ENCODE measurements at places on chromosomes 4 and X.

GRCh38 chr4:156957556-156957955 lies 14.0 kb downstream of the PDGFC start:
- DNase-seq = no peak

- DNase-seq = no peak
Observed at GRCh38 chr4:149980121-149980682, 98.0 kb upstream of the DCLK2 start.

- no peak for DNase-seq
Observed at GRCh38 chr4:36133658-36134057, 110.7 kb downstream of the ARAP2 start.

- no peak for DNase-seq
Observed at GRCh38 chr4:126209147-126209546, 894.4 kb downstream of the FAT4 start.

GRCh38 chrX:39029221-39029620 lies 228.0 kb downstream of the MID1IP1 start:
- DNase-seq = no peak

- DNase-seq = no peak
Observed at GRCh38 chrX:103157496-103158316, 57.2 kb upstream of the BEX4 start.

DNA sequence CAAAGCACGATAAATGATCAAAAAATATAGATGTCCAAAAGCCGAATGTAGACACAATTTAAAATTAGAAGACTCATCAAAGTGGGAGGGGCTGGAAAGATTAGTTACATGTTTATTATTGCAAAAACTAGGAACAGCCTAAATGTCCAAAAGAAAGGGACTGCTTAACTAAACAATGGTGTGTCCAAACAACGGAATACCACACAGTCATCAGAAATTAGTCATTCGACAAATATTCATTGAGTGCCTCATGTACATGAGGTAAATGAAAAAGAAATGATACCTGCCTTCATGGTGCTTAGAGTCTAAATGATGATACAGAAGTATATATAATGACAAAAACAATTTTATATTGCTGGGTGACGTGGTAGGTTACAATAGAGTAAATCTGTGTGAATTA lies 139.7 kb downstream of the MAML3 start:
- no peak for DNase-seq

DNA sequence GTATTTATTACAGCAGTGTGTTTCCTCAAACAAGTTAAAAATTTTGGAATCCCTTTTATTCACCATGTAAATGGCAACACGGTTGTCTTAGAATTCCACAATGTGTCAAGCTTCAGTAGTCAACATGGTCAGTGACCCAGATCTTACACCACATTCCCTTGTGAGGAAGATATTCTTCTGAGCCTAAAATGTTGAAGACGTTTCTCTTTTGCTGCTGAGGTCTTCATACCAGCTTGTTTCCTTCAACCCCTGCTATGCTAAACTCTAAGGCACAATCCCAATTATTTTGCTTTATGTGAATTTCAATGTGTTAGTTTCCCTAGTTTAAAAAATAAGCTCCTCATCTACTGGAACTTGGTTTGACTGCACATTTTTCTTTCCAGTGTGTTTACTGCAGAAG lies 17.6 kb upstream of the LDB2 start:
- DNase-seq = no peak

DNA sequence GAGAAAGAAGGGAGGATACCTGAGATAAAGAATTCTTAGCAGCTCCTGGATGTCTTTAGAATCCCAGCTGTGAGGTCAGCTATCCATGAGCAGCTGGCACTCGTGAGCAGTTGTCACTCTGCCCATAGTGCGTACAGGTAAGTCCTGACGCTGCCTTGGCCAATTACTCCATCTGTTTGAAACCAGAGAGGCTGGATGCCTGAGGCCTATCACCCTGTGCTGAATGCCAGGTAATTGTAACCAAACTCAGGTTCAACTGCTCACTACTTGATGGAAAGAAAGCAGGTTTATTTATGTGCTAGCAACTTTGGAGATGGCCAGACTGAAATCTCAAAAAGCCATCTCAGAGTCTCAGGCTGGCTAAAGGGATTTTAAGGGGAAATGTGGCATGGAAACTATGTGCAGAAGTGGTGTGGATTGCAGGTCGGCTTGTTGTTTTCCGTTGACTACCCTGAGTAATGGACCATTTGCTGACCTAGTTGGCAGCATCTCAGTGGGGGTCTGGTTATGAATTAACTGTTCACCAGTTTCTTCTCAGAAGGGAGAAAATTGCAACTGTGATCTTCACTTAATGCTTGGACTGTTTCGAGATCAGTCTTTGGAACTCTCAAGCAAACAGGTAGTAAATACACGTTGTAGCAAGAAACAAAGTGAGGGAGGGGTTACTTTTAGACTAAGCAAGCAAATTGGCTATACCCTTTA lies 1614.0 kb upstream of the PCDH10 start:
- DNase-seq = no peak

DNA sequence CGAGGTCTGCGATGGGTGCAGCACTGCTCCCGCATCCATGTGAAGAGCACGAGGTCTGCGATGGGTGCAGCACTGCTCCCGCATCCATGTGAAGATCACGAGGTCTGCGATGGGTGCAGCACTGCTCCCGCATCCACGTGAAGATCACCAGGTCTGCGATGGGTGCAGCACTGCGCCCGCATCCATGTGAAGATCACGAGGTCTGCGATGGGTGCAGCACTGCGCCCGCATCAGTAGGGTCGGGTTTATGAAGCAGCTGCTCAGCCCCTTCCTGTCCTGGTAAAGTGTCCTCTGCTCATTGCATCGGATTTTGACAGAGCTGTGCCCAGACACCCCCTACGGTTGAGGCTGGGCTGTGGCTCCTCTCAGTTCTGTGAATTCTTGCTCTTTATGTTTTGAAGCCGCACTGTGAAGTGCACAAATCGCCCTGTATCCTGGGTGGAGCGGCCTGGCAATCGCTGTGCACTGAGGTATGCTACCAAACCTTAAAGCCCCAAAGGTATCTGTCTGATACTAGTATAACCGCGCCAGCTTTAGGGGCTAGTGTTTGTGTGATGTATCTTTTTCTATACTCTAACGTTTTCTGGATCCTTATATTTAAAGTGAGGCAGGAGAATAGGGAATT lies 98.7 kb downstream of the CPZ start:
- DNase-seq = no peak

- peak; percentile 28 for DNase-seq
Observed at GRCh38 chr4:74632634-74633033, 161.7 kb downstream of the BTC start.

DNA sequence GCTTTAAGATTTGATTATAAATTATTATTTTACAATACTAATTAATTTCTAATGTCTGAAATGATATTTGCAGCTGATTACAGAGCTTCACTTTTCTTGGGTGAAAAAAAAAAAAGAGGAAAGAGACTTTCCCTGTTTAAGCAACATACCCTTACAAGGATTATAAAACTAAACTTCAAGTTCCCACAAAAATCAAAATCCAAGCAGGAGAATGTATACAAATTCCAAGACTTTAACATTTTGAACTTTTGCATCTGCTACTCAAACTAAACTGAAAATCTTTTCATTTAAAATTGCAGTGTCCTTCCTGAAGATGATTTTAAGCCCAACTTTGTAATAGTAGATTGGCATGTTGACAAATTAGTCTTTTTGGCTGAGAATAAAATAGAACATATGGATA lies 742.4 kb upstream of the INTU start:
- DNase-seq = no peak

DNA sequence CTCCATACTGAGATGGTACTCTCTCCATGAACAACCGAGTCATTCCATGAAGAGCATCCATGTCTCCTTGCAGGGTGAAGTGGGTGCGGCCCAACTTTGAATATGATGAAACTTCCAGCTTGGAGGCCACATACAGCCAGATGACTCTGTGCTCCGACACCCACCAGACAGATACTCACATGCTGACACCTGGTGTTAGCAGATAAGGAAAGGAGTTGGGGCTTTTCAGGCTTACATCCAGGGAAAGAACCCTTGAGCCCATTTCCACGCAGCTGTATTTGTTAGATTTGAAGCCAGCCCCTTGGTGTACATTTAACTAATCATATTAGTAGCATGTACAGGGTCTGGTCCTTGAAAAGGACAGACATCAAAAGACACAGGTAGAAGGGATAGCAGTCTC lies 62.1 kb upstream of the PRRG3 start:
- no peak for DNase-seq

GRCh38 chr4:20421603-20421985 lies 169.9 kb downstream of the SLIT2 start:
- no peak for DNase-seq

DNA sequence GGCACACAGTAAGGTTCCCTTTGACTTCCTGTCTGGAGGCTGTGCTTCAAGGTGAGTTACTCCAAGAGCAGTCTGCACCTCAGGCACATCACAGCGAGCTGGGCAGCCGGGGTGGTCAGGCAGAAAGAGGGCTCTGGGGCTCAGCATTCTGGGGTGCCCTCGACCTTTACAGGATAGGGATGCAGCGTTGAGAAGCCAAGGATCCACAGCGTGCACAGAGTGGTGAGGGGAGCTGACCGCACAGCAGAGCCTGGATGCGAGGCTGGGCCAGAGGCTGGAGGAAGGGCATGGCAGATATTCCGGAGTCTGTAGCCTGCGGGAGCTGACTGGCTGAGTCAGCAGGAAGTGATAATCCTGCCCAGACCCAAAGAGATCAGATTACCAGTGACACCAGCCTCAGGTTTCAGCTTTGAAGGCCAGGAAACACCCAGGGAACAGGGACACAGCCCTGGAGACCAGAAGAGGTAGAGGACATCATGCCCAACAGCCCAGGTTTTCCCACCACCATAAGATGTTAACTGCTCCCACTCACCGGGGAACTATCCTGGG lies 38.4 kb upstream of the PDLIM3 start:
- no peak for DNase-seq

DNA sequence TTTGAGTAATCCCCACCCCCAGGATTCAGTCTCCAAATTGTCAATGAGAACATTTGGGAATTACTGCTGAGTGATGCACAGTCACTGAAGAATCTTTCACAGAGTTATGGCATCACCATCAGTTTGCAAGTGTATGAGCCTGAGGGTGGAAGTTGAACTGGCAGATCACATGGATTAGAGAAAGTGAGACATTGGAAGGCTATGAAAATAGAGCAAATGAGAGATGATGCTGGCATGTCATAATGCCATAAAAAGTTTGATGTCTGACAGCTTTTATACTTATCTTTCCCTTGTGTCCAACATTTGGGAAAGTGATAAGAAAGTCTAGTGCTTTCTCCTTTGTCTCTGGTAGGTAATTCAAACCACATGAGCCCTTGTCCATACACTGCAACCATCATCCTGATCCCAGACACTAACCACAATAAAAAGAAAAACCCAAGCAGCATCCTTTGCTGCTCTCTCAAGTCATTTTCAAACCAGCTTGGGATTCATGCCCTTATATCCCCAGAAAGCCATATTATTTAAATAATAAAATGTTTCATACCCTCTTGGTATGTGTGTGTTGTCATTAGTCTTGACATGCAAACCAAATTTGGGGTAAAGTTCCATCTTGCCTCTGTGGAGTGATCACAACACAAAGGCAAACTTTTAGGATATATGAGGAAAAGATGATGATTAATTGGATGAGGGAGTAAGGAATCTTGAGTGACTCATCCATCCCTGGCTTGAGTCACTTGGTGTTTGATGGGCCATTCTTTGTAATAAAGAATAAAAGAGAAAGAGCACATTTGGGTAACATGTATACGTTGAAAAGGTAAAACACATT lies 438.9 kb downstream of the GRXCR1 start:
- no peak for DNase-seq

- no peak for DNase-seq
Observed at GRCh38 chrX:3509934-3510333, 163.5 kb upstream of the MXRA5 start.

DNA sequence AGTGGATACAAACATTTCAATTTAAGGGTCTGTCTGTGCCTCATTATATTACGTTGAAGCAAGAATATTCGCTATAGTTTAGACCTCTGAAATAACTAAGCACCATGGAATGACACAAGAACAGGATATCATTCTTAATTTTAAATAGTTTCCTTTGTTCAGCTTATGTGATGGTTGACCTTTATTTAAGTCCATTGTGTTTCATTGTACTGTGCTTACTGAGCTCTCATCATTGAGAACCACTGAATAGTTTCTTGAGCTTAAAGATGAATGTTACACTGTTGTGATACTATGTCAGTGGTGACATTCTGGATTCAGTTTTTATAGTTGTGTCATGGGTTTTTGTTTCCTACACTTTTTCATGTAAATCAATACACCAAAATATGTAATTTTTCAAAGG lies 239.3 kb downstream of the RPA4 start:
- no peak for DNase-seq

GRCh38 chrX:16185725-16186136 lies 18.4 kb downstream of the MAGEB17 start:
- no peak for DNase-seq

GRCh38 chrX:64398088-64398487 lies 2.8 kb upstream of the MTMR8 start:
- no peak for DNase-seq

DNA sequence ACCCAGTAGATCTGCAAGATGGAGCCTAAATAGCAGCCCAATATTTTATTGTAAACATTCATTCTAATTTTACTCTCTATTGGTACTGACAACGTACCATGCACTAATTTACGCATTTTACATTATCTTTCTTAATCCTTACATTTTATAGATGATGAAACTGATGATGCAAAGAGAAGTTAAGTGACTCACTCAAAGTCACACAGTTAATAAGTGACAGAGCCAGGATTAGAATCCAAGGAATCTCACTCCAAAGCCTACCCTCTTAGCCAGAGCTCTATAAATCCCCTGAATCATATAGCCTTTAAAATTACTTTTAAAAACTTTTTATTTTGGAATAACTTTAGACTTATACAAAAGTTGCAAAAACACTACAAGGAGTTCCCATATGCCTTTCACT lies 37.6 kb downstream of the PHKA1 start:
- no peak for DNase-seq

DNA sequence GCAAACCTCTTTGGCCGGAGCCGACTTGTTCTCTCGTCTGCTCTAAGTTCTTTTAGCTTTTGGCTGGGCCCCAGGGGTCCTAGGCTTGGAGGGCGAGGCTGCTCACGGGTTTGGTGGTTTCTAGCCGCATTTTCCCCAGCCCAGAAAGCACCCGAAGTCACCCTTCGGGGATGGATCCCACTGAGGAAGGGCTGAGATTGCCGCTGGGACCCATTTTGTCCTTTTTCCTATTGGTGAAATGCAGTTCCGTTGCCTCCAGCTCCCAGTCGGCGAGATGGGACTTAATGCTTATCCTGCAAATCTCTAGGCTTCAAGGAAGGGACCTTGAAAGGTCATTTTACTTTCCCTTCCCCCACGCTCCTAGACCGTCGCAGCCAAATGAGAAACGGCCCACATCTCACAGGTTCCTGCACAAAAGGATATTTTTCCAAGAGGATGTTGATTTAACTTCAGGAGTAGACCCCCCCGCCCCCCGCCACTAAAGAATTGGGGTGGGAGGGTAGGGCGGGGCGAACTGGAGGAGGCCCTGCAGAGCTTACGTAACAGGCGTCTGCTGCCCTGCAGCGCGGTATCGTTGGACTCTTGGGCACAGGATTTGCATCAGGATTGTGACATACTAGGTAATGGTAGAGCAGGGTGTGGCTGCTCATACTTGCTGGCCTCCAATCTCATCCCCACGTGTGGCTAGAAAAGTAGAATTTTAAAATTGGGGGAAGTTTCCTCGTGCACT lies 564 bp downstream of the PGK1 start:
- peak; percentile 53 for DNase-seq

GRCh38 chrX:13387666-13388494 lies 68.0 kb upstream of the ATXN3L start:
- no peak for DNase-seq

GRCh38 chr4:176090115-176090514 lies 24.5 kb downstream of the WDR17 start:
- no peak for DNase-seq

Data from right cardiac atrium (tissue), 5 donors.